ENCODE measurements at places on chromosomes 2 and 18. TPM values are rescaled to one million over a fixed set of nuclear protein-coding genes. Genes with fewer than 3 reads are reported as not detected.

The CHST10 gene
- polyA plus RNA-seq, result 11.1 TPM

The EML6 gene
- polyA plus RNA-seq, result 3.8 TPM

The ASPRV1 gene
- 0.35 TPM for polyA plus RNA-seq

The PARD3B gene
- 0.04 TPM for polyA plus RNA-seq

The GYPC gene
- 111 TPM for polyA plus RNA-seq

All from IgD-negative memory B cell (primary cell).